ENCODE measurements at places on chromosomes 13 and 19.

DNA sequence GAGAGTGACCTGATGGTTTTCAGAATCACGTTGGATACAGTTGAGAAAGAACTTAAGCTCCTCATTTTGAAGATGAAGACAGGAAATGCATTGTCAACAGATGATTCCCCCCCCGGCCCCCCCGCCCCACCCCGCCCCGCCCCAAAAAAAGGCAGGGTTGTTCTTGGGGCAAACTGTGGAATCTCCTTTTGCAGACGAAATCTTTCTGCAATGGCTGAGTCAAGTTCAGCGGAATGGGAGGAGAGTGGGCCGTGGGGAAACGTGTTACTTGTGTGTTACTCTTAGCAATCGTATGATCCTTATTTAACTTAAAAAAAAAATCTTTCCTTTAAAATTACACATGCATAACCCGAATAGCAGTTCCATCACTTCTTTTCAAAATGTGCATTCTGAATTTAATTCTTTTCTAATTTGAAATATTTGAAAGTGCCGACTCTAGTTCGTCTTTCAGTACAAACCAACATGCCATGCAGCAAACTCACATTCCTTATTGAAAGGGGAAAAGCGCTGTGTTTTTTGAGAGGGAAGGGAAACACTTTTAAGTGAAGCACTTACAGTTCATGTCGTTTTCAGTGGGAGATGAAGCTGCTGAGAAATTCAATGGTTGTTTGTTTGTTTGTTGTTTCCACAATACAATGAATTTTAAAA, 348.5 kb upstream of the ARGLU1 start:
- peak; percentile 28 for DNase-seq

DNA sequence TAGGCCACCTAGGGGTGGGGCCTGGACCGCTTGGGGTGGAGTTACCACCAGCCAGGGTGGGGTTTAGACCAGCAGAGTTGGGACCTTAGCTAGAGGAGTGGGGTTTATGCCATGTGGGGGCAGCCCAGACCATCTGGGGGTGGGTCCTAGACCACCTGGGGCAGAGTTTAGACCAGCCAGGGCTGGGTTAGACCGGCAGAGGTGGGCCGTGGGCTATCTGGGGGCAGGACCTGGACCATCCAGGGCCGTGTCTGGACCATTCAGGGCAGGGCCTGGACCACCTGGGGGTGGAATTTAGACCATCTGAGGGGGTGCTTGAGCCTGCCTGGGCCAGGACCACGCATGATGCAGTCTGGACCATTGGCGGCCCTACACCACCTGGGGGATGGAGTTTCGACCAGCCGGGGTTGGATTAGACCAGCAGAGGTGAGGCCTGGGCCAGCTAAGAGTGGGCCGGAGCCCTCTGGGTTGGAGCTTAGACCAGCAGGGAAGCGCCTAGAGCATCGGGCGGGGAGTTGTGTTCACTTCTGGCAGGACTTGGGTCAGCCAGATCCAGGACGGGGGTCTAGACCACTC, 10.0 kb upstream of the CACNG6 start:
- no peak for DNase-seq

GRCh38 chr13:59776924-59777690, 386.6 kb downstream of the DIAPH3 start:
- DNase-seq, result peak; percentile 48

- DNase-seq, result no peak
Measured at GRCh38 chr13:39596685-39597084, 6.3 kb downstream of the LHFPL6 start.

DNA sequence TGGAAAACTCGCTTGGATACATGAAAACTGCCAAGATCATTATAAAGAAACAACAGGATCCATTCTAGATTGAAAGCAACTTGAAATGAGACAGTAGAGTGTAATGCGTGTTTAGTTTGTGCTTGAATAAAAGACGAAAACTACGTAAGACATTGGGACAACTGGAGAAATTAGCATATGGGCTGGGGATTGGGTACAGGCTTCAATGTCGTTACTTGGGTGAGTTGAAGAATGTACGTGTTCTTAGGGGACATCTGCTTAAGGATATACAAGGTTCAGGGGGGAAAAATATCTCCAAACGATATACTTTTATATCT, 471 bp upstream of the ERVK3-1 start:
- DNase-seq, result no peak

DNA sequence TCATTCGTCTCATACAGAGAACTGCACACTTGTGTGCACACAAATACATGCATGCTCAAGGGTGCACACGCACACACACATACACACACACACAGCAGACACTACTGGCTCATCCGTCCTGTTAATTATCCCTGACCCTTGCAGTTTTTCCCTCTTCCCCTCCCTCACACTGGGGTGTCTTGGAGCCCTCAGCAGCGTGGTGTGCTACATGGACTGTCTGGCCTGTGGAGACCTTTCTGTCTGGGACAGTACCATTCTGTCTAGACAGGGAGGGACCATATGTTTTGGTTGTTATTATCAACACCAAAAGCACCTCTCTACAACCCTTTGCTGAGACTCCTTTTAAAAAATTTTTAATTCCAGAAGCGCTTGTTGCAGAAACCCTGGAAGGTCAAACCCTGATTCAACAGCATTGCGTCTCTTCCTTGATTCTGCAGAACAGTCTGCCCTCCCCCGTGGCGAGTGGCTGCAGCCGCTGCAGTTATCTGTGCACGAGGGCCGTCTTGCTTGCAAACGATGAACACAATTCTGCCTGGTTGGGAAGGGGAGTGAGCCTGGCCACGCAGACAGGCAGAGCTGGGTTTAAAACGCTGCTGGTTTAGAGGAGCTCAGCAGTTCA, 374.0 kb downstream of the IRS2 start:
- peak; percentile 79 for DNase-seq

DNA sequence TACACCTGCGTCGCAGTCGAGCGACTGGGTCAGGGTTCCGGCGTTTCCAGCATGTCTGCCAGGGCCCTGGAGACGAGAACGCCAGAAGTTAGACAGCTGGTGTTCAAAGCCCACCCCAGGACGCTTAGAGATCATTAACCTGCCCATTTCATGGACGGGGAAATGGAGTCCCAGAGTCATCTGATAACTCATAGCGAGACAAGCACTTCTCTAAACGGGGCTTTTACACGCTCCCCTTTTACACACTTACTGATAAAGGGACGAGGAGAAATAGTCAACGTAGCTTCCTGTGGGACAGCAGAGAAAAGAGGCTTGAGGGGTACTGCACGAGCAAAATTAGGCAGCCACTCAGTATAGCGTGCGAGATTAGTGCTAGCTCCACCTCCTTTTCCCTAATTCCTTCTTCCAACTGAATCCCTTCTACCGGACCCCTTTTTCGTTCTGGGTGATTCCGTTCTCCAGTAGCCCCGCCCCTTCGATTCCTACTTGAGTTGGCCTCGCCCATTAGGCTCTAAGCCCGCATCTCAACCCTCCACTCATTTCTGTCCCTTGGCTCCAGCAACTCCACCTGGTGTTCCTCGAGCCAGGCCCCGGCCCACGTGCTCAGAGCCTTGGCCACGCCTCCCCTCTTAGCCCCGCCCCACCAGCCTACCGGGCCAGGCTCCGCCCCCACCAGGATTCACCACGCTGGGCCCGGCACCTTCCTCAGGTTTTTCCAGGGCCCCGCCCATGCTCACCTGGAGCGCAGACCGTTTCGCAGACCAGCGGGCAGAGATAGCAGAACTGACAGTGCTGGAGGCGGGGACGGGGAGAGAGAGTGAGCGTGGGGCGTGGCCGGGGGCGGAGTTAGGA, 3.7 kb downstream of the HRC start:
- DNase-seq, result peak; percentile 53

GRCh38 chr13:37869756-37870488, at the start of gene TRPC4:
TSS of gene TRPC4 (minus strand) at chr13:37869772. CDS start at chr13:37783333, 86,439 bp downstream.
- peak; percentile 84 for DNase-seq

DNA sequence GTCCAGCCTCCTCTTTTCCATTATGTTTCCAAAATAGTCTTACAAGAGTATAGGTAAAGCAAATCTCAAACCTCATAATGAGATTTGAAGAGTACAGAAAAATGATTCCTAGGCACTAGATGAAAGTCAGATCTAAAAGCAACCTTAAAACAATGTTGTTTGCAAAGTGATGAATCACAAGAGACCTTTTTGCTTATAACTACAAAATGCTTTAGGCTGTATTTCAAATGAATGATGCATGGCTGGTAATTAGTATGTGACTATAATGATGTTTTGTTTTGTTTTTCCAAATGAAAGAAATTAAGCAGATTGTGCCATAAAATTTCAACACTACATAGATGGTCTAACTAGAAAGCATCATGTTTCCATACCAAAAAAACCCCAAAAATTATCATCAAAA, 272.7 kb downstream of the DIAPH3 start:
- no peak for DNase-seq

DNA sequence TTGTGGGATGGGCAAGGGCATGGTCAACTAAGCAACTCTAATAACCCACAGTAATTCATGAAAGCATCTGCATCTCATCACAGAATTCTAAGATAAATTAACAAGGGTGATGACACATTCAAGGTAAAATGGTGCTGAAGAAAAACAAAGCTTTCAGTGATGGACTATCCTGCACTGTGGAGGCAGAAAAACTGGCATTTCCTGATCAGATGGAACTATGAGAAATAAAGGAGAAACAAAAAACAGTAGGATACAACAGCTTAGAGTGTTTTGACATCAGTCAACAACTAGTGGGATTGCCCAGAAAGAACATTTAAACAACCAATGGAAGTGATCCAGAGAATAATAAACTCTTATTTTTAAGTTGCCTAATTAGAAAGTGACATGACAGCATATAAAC, 327.0 kb downstream of the KLF5 start:
- DNase-seq, result no peak

DNA sequence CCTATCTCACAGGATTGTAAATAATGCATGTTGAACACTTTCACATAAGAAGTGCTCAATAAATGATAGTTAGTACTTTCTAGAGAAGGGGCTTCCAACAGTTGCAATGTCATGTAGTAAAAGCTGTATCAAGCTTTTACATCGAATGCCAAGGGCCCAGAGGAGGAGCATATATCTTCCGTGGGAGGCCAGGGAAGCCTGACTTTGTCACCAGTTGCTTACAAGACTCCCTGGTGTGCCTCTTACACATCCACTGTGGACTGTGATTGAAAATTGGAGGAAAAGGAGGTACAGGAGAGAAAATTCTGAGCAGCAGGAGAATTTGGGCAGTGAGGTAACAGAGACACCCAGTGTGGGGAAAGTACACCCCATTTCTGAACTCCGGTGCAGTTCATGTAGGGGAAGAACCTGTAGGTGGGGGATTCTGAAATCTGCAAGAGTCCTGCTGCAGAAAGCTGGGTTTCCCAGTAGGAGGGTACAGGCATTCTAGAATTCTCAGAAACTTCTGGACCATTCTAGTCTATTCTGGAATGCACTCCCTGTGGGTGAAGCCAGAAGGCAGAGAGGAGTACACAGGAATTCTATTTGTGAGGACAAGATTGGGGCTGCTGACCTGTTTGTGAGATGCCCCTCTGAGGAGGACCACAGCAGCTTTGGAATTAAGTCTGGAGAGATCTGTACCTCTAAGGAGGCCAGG, 54.0 kb downstream of the ALOX5AP start:
- DNase-seq, result no peak

DNA sequence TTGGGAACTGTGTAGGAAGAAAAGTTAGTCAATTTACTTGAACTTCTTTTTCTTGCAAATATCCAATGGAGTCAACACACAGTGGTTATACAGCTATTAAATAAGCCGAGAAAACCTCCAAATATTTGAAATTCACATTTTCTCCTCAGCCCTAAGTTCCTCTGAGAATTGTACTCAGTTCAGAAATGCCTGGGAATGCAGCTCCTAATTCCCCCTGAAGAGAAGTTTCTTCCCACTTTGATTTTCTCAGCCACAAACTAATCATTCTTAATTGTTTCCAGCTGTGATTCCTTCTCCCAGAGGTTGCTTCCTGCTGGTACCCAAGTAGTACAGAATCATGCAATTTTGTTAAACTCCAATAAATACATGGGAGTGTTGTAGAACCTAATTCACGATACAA, 246.1 kb upstream of the MIR17HG start:
- DNase-seq, result no peak

GRCh38 chr13:93758575-93758974, 532.0 kb downstream of the GPC6 start:
- DNase-seq, result no peak

GRCh38 chr13:91805605-91806004, 407.2 kb downstream of the GPC5 start:
- DNase-seq, result peak; percentile 2

GRCh38 chr19:18488838-18489626, 32.8 kb downstream of the ELL start:
- peak; percentile 51 for DNase-seq

- DNase-seq, result no peak
Measured at GRCh38 chr19:15280048-15280725, 47.9 kb upstream of the EPHX3 start.

- no peak for DNase-seq
Measured at GRCh38 chr13:50421473-50422130, 406.4 kb downstream of the KCNRG start.

- peak; percentile 54 for DNase-seq
Measured at GRCh38 chr13:35698911-35699576, 222.6 kb upstream of the MAB21L1 start.

GRCh38 chr13:45332036-45332830, 8.8 kb downstream of the TPT1 start:
- DNase-seq, result peak; percentile 80

DNA sequence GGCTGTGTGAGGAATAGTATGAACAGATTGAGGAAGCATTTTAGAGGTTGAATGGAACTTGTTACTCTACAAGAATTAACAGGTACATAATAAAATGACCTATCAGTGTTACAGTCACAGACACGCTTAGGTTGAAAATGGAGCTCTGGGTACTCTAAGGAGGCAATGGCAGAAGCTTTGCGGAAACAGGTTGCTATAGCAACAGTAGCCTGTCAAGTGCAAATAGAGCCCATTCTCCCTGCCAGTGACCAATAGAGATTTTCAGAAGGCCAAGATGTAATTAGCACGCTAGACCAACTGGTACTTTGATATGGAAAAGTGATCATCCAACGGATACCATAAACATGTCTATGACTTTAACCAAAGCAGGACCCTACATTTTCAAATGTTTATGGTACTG, 148.5 kb upstream of the FREM2 start:
- DNase-seq, result no peak

GRCh38 chr13:46831588-46832194, 34.7 kb upstream of the ESD start:
- peak; percentile 72 for DNase-seq

DNA sequence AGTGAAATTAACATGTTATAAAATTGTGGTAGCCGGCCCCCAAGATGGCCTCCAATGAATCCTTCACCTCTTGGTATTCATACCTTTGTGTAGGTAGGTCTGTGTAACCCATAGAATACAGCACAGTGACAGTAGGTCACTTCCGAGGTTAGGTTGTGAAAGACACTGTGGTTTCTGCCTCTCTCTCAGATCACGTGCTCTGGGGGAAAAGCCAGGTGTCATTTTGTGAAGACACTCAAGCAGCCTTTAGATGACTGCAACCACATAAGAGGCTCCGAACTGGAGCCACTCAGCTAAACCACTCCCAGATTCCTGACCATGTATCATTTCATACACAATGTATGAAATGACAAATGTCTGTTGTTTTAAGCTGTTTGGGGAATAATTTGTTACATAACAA, 9.8 kb upstream of the USPL1 start:
- DNase-seq, result no peak

DNA sequence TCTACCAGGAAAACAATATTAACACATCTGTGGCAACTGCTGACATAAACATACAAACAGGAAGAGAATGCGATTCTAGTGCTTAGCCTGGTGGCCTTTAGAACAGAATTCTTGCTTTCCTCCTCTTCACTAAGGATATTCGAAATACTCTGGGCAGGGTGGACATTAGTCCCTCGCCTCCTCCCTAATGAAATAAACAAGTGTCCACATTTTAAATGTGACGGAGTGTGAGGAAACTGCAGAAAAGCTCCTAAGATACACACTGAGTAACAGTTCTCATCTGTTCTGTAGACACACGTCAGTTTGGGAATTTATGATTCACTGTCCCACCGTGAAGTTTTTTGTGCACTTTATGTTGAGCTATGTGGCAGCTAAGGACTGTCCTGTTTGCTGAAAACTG, 639 bp downstream of the STARD13 start:
- DNase-seq, result peak; percentile 57

Measured in astrocyte of the hippocampus (primary cell).